ENCODE measurements at places on chromosomes 7 and 10.

DNA sequence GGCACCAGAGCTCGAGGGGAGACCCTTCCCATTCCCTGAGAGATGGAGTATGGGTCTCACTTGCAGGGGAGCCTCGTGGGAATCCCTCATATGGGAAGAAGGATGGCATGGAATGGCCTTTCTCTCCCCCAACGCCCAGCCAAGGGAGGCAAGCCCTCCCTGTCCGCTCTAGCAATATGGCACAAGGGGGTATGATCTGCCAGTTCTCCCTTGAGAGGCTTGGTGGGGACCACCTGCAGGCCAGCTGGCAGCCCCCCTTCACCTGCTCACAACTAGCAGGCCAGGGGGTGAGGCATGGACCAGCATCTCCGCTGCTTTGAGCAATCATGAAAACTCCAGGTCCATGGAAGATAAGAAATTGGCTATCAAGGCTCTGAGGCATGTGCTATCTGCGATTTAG is 70.8 kb downstream of the PARP12 start:
- DNase-seq: no peak

- no peak for DNase-seq
These were observed 89.2 kb downstream of the PTEN start for GRCh38 chr10:87952612-87953011.

DNA sequence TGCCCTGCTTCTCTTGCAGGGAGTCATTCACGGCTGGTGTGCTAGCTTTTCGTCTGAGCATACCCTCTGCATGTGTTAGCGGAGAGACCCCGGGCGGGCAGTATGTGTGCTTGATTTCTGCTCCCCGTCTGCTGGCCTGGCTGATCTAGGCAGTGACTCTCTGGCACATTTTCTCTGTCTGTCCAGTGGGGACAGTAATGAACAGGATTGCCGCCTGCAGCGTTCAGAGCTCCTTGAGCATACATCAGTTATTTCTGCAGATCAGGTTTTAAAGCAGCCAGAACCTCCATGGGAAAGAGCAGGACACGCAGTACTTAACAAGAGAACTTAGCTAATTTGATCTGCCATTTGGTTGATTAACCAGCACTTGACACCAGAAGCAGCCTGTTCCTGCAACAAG is 242.5 kb downstream of the CELF2 start:
- DNase-seq: no peak

DNA sequence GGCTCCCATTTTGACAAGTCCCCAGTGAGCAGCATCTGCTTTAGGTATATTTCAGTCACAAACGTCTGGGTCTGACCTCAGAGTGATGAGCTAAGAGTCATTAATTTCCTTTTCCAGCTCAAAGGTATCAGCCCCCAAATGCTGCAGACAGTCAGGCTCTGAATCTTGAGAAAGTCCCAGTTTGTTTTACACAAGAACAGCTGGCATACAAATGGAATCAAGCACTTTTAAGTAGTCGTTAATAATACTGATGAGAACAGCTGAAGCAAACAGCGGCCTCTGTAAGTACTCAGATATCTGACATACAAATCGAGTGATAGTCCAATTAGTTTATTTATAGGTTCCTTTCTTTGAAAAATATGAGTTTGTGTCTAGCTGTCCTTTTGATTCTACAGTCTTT is 49.4 kb upstream of the MSRB2 start:
- no peak for DNase-seq

DNA sequence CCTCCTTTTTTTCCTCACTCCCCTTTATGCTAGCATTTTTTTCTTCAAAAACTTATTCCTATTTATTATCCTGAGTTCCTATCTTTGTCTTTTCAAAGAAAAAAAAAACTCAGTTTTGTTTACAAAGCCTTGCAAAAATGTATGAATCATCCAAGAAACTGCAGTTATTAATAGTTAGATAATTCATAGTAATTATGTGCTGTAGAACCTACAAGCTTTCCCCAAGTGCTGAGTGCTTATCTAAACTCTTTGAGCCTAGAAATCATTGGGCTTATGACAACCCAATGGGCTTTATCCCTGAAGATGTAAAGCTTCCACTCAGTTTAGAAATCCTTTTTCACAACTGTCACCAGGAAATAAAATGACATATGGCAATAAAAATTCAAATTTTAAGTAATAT is 145.9 kb upstream of the WNT16 start:
- no peak for DNase-seq

DNA sequence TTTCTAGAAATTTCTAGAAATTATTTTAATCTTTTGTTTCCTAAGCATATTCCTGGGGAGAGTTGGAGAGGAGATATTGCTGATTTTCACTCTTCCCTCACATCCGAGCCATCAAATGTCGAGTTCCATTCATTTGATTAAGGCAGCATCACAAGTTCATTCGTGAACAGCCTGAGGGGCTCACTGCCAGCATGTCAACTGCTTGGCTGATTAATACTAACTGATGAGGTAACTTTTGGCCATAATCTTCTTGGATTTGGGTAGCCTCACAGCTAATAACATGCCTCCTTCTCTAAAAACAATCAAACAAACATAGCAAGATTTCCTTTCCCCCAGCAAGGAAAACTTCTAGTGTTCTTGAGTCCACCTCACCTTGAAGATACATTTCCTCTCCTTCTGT is 87.1 kb upstream of the AFAP1L2 start:
- no peak for DNase-seq

DNA sequence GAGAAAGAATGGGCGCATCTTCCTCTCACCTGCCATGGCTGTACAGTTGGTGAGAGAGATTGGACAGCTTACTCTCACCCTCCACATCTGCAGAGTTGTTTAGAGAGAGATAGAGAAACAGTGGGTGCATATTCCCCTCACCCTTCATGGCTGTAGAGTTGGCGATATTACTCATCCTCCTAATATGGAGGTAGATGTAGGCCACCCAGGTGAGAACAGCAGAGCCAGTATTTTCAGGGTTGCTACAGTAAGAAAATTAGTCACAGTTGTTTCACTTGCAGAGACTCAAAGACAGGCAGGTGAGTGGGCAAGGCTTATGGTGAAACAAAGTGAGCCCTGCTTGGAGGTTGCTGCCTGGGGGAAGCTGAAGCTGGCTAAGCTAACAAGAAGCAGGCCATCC is 65.0 kb upstream of the PFKP start:
- DNase-seq: no peak

- peak; percentile 35 for DNase-seq
These were observed 271.7 kb downstream of the TRIL start for GRCh38 chr7:28686418-28686800.

DNA sequence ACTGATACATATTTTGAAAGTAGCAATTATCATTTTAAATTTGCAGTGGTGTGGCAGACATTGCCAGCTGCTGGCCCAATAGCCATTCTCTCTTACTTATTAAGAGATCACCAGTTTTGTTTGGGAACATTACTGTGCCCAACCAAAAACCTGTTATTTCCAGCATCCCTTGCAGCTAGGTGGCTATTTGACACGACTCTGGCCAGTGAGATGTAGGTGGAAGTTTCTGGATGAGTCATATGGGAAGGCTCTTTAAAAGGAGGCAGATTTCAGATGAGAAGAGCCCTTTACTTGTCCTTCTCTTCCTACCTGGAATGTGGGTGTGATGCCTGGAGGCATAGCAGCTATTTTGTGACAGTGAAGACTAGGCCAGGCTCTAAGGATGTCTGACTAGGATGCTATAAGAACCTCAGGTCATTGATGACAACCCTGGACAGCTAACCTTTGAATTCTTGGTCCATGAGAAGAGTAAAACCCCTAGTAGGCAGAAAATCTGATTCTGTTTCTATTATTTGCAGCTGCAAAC is 77.9 kb downstream of the CARD11 start:
- DNase-seq: no peak

GRCh38 chr10:49737474-49738201 is 24.5 kb downstream of the OGDHL start:
- no peak for DNase-seq

- DNase-seq: no peak
These were observed 28.4 kb downstream of the PFKFB3 start for GRCh38 chr10:6231146-6231545.

DNA sequence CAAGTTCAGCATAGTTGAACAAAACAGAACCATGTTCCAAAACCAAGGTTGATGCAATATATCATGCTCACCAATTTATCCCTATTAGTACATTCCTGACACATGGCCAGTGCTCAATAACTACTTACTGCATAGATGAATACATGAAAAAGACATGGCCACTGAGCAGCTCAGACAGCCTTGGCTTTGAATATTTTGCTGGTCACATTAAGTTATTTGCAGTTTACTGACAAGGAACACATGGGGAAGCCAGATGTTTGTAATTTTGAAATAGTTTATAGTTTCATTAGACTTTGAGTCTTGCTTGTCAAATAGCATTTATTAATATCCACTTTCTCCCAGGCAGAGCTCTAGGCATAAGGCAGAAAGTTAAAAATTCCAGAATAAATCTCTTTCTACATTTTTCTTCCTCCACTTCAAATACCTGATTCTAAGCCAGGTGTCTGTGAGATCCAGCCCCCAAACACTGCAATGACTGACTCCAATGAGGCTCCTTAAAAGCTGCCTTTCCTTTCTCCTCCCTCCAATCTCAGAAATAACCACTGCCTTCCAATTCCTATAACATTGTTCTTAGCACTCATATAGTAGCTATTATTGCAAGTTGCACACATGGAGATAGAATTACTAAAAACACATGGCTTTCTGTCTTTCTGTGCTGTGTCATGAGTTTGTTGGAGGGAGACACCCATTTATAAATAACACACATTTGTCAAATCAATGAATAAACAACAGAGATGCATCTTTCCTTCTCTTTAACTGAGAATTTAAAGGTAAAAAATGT is 91.3 kb downstream of the PCGF5 start:
- no peak for DNase-seq

GRCh38 chr7:109868215-109868860 is 1222.6 kb upstream of the LRRN3 start:
- no peak for DNase-seq

GRCh38 chr10:52391927-52392602 is 78.0 kb downstream of the DKK1 start:
- no peak for DNase-seq

DNA sequence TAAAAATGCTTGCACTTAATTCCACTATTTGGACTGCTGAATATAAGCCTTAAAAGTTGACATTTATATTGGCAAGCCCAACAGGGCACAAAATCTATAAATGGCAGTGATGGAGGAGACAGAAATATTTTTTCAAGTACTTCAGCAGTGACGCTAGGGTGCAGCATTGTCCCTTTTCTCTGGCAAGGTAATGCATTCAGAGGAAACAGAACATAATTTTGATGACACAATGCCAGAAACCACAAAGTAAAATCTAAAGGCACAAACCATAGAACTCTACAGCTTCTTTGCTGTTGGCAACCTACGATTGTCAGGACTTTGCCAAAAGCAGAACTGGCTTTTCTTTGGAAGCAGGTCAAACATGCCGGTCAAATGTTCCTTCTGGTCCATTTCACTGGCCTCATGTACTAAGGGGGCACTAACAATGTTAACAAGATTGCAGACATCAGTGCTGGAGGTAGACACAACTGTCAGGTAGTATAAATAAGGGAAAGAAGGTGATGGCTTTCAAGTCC is 30.9 kb upstream of the FAM133B start:
- DNase-seq: peak; percentile 75

DNA sequence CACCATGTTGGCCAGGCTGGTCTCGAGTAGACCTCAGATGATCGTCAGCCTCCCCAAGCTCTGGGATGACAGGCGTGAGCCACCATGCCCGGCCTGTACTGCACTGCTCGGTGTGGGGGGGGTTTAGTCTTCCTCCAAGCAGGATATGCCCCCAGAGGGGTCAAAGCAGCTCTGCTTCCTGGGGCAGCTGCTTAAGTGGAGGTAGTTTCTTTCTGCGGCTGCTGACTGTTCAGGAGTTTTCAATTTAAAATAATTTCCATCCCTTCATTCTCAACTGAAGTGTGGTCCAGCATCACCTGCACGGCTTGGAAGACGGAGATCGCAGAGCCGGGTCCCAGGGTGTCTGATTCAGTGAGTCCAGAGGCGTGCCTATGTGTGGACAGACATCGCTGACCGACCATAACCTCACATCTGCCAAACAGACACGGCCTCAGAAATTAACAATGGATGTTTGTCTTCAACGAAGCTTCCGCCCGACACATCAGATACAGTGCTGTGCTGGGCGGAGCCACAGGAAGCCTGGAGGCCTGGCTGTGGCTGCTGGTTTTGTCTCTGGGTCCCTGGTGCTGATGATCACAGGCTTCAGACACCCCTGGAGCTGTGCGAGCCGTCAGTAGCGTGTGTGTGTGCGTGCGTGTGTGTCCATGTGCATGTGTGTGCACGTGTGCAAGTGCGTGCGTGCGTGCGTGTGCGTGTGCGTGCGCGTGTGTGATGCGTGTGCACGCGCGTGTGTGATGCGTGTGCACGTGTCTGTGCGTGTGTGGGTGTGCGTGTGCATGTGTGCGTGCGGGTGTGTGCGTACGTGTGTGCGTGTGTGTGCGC is 226.5 kb upstream of the PITRM1 start:
- no peak for DNase-seq

DNA sequence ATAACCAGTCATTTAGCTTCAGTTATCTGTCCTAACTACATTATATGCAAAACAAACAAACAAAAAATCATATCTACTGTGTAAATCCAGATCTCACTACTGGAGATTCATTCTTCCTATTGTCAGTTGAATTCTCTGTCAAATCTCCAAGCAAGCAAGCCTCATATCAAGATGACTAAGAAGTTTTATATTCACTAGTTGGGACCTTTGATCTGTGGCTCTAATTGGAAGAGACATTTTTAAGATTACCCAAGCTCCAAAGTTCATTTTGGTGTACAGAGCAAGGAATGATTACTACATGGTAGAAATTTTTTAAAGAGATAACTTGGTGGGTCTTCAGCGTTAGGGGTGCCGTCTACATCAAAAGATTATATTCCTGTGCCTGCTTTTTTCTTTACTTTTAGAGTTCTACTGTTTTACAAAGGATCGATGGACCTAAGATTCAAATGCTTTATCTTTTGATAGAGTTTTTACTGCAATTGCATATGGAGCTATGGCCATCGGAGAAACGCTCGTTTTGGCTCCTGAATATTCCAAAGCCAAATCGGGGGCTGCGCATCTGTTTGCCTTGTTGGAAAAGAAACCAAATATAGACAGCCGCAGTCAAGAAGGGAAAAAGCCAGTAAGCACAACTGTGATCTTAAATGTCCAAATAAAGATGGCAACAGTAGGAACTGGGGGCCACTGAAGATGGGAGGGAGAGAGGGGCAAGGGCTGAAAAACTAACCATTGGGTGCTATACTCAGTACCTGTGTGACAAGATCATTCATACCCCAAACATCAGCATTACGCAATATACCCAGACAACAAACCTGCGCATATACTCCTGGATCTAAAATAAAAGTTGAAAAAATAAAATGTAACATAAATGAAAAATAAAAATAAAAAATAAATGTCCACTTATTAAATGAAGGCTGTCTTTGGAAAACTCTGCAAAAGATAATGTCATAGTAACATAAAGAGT is 47.9 kb downstream of the SP8 start:
- DNase-seq: no peak

- no peak for DNase-seq
These were observed 35.3 kb downstream of the COG5 start for GRCh38 chr7:107528461-107528860.
